ENCODE measurements at places on chromosomes 7 and 10.

DNA sequence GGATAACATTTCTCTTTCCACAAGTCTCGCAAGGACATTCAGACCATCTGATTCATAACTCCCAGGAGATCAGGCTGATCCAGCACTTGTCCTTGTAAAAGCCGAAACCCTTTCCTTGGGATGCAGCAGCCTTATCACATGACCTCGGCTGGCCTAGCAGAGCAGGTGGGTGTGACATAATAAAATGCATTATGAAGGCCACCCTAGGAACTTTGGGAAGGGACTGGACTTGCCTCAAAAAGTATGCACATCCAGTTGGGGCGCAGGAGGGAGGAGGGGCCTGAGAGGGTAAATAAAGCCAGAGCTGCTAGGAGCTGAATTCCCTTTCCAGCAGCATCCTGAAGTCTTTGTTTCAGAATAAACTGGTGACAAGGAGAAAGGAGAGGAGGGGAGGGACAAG, 260.8 kb downstream of the SNX13 start:
- DNase-seq, result no peak

GRCh38 chr10:78755063-78755701, 313.6 kb upstream of the ZMIZ1 start:
- DNase-seq, result no peak

- no peak for DNase-seq
These were observed 150.4 kb upstream of the FEZF1 start for GRCh38 chr7:122454776-122455507.

GRCh38 chr7:141593134-141593533, 41.9 kb downstream of the AGK start:
- no peak for DNase-seq

- DNase-seq, result no peak
These were observed 1.5 kb downstream of the IRF5 start for GRCh38 chr7:128939075-128939860.

DNA sequence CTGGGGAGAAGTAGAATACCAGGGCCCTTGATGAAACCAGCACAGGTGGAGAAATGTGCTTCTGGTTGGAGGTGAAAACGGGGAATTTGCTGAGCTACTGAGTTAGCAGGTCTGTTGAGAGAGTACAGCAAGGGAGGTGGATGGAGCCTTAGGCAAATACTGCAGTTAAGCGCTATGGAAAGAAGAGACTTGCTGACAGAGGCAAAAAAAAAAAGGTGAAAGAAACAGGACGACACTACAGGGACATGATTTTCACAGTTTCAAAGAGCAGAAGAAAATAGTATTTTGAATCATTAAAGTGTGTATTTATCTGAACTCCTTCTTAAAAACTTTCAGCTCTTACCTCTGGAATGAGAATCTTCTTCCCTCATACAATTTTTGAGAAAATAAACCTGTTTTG, 159.5 kb downstream of the DNAH11 start:
- no peak for DNase-seq

GRCh38 chr7:28903730-28904577, 54.2 kb downstream of the TRIL start:
- DNase-seq, result no peak

Measured in posterior cingulate gyrus (tissue), 11 donors.